Stomach (tissue), 19 donors: ENCODE measurements at places on chromosomes 7 and 10. TPM values are rescaled to one million over a fixed set of nuclear protein-coding genes. Genes with fewer than 3 reads are reported as not detected.

- no peaks in the 10 kb centered on the region for H3K36me3 ChIP-seq
- H3K27me3 ChIP-seq, result no peaks in the 10 kb centered on the region
- peaks cover 24% of the 10 kb centered on the region for H3K4me1 ChIP-seq
- H3K4me3 ChIP-seq, result peak overlapping the region; percentile 78
- peak; percentile 58 for DNase-seq
- H3K27ac ChIP-seq, result peak overlapping the region; percentile 90
Measured at GRCh38 chr7:90345595-90346335, 751 bp upstream of the GTPBP10 start.

The ODAD2 gene
- total RNA-seq, result not detected

- H3K27me3 ChIP-seq, result no peaks in the 10 kb centered on the region
- DNase-seq, result no peak
- no peak overlapping the region for H3K27ac ChIP-seq
- peaks cover 13% of the 10 kb centered on the region for H3K4me1 ChIP-seq
- no peaks in the 10 kb centered on the region for H3K36me3 ChIP-seq
Measured at GRCh38 chr10:26779176-26779860, 81.4 kb downstream of the ABI1 start.

GRCh38 chr10:118241229-118242137 is 100.6 kb downstream of the FAM204A start:
- peak; percentile 79 for DNase-seq
- no peak overlapping the region for H3K4me3 ChIP-seq
- H3K27ac ChIP-seq, result no peak overlapping the region

- H3K27ac ChIP-seq, result no peak overlapping the region
- H3K4me3 ChIP-seq, result no peak overlapping the region
- H3K4me1 ChIP-seq, result no peaks in the 10 kb centered on the region
- DNase-seq, result no peak
Measured at GRCh38 chr10:91726355-91726754, 71.9 kb upstream of the TNKS2 start.

- H3K36me3 ChIP-seq, result no peaks in the 10 kb centered on the region
- DNase-seq, result peak; percentile 39
- no peaks in the 10 kb centered on the region for H3K4me1 ChIP-seq
Measured at GRCh38 chr7:3103614-3104398, 60.1 kb upstream of the CARD11 start.

- no peak overlapping the region for H3K4me3 ChIP-seq
- no peaks in the 10 kb centered on the region for H3K36me3 ChIP-seq
- H3K4me1 ChIP-seq, result no peaks in the 10 kb centered on the region
- no peak for DNase-seq
Measured at GRCh38 chr10:109933984-109934565, 10.8 kb upstream of the XPNPEP1 start.

DNA sequence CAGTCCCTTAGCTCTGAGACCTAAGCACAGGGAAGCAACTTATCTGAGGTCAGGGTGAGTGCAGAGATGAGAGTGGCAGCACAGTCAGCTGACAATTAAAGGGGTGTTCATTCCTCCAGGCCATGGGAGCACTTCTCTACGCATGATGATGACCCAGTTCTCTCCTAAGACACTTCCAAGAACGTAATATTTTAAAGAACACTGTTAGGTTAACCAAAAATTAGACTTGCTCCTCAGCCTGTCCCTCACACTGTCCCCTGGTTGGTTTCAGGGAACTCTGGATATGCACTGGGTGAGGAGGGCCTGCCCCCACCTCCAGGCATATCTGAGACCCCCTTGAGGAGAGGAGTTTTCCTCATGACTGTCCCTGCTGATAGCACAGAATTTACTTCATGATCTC is 767.5 kb downstream of the GRID1 start:
- no peak overlapping the region for H3K27ac ChIP-seq
- H3K4me1 ChIP-seq, result no peaks in the 10 kb centered on the region

DNA sequence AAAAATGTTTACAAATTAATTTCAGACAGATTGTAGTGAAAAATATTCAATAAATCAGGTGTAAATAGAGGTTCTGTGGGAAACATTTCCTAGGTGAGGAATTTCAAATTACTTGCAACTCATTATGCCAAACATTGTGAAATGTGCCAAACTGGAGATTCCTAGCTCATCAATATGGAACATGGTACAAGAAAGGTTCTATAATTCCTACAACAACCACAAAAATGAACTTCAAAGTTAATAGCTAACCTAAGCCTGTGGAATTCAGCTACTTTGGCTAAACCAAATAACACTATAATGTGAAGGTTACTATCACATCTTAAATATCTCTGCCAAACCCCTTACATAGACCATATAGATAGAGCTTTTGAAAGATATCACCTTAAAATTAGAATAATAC is 223.3 kb upstream of the HGF start:
- H3K27me3 ChIP-seq, result no peaks in the 10 kb centered on the region
- DNase-seq, result no peak
- H3K4me3 ChIP-seq, result no peak overlapping the region
- peaks cover 13% of the 10 kb centered on the region for H3K36me3 ChIP-seq

DNA sequence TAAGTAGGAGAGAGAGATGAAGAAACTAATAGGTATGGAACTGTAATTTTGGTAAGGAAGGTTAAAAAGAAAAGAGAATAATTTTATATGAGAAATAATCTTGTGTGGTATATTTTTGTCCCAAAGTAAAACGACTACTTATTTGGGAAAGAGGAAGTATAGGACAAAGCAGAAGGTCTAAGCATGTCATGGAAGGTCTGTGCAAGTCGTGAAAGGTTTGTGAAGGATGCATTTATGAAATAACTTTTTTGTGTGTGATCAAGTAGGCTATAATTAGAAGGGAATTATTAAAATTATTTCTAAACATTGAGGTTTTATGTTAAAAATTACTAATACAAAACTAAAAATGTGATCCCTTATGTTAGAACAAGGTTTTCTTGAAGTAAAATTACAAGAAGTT is 63.3 kb downstream of the ZNF783 start:
- DNase-seq, result no peak
- H3K36me3 ChIP-seq, result no peaks in the 10 kb centered on the region
- no peaks in the 10 kb centered on the region for H3K4me1 ChIP-seq
- H3K4me3 ChIP-seq, result no peak overlapping the region
- no peak overlapping the region for H3K27ac ChIP-seq

DNA sequence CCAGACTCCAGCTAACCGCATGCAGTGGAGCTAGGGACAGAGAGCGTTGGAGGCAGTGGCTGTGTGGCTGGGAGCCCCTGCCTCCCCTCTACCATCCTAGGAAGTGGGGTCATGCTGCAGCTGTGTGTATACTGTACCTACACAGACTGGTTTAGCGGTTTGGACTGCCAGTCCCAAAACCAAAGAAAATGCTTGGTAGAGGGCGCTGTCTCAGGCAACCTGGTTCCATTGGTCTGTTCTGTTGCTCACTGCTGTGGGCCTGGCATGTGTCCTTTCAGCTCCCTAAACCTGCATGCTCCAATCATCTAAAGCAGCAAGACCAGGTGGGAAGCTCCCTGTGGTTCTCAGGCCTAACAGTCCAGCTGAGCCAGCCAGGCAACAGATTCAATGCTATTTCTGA is 4.5 kb downstream of the RBP4 start:
- no peaks in the 10 kb centered on the region for H3K27me3 ChIP-seq
- H3K4me1 ChIP-seq, result peaks cover 16% of the 10 kb centered on the region
- H3K36me3 ChIP-seq, result no peaks in the 10 kb centered on the region
- DNase-seq, result no peak

- DNase-seq, result no peak
- no peaks in the 10 kb centered on the region for H3K36me3 ChIP-seq
- no peak overlapping the region for H3K27ac ChIP-seq
- no peak overlapping the region for H3K4me3 ChIP-seq
- no peaks in the 10 kb centered on the region for H3K27me3 ChIP-seq
- H3K4me1 ChIP-seq, result peaks cover 4% of the 10 kb centered on the region
Measured at GRCh38 chr7:103063895-103064294, 10.7 kb downstream of the FBXL13 start.

- H3K36me3 ChIP-seq, result no peaks in the 10 kb centered on the region
- no peaks in the 10 kb centered on the region for H3K27me3 ChIP-seq
- DNase-seq, result no peak
Measured at GRCh38 chr7:95056107-95056739, 148.8 kb downstream of the PPP1R9A start.

DNA sequence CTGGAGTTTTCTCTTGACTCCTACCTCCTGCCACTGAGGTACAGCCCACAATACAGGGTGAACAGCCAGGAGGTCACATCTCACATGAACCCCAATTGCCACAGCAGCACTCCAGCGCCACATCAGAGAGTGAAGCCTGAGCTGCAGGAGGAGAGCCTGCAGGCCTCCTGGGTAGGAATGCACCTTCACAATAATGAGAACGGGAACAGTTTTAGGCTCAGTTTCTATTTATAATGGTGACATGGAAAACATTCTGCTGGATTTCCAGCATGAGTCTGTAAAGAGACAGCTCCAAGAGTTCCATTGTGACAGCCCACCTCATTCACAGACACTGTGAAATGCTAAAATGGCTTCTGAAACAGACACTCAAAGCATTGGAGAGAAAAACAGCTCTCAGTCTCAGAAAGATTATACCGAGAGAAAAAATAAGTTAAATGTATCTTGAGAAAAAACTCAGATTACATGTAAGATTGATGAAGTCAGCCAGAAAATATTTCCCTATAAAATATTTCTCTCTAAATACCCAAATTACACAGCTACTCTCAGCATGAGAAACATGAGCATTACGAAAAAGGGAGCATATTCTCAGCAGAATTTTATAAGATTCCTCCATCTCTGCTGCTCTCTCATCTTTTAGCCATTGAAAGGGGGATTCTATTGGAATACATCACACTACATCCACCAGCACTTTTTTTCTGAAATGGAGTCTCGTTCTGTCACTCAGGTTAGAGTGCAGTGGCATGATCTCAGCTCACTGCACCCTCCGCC is 11.3 kb downstream of the ZNF680 start:
- no peaks in the 10 kb centered on the region for H3K4me1 ChIP-seq
- H3K27ac ChIP-seq, result no peak overlapping the region
- no peak overlapping the region for H3K4me3 ChIP-seq
- no peaks in the 10 kb centered on the region for H3K27me3 ChIP-seq

The C10orf67 gene
- not detected for total RNA-seq

- peak overlapping the region; percentile 57 for H3K27ac ChIP-seq
- DNase-seq, result no peak
- H3K4me1 ChIP-seq, result no peaks in the 10 kb centered on the region
- H3K27me3 ChIP-seq, result no peaks in the 10 kb centered on the region
- no peak overlapping the region for H3K4me3 ChIP-seq
Measured at GRCh38 chr7:17233603-17234002, 64.8 kb upstream of the AHR start.

DNA sequence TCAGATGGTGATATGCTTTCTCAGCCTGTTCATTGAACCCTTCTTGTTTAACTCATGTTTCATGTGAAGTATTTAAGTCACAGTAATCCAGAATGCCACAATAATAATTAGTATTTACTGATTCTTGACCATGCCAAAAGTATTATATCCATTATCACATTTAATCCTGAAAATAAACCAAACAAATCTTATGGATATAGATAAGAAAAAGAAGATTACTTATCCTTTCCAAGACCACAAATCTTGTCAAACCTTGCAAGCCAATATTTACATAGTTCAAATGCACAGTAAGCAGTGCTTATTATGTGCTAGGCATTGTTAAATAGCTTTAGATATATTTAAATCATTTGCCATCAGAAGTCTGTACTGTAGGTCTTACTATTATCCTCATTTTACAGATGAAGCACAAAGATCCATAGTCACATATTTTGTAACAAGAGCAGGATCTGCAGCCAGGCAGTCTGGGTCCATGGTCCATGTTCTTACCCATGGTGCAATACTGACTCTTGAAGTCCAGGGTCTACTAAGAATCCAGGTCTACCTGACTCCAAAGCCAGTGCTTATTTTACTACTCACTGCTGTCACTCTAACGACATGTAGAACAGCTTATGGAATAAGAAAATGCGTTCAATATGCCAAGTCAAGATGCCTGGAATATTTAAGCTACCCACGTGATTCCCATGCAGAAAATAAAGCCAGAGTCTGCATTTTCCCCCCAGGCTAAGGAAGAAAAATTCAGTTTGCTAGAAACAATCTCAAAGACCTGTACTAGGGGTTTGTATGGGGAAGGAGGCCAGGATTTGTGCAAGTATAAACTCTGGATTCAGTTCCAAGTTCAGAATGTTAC is 984.8 kb upstream of the LRRTM3 start:
- DNase-seq, result no peak
- no peaks in the 10 kb centered on the region for H3K27me3 ChIP-seq
- H3K27ac ChIP-seq, result no peak overlapping the region

The ZNF467 gene
- 3.1 TPM for total RNA-seq

The LRGUK gene
- total RNA-seq, result not detected

The AMPH gene
- not detected for total RNA-seq

The ACTR3C gene
- total RNA-seq, result 9.4 TPM

GRCh38 chr7:128770233-128770632 is 5.4 kb downstream of the OPN1SW start:
- no peak overlapping the region for H3K4me3 ChIP-seq
- peaks cover 20% of the 10 kb centered on the region for H3K4me1 ChIP-seq
- H3K27ac ChIP-seq, result peak overlapping the region; percentile 1
- no peaks in the 10 kb centered on the region for H3K27me3 ChIP-seq

DNA sequence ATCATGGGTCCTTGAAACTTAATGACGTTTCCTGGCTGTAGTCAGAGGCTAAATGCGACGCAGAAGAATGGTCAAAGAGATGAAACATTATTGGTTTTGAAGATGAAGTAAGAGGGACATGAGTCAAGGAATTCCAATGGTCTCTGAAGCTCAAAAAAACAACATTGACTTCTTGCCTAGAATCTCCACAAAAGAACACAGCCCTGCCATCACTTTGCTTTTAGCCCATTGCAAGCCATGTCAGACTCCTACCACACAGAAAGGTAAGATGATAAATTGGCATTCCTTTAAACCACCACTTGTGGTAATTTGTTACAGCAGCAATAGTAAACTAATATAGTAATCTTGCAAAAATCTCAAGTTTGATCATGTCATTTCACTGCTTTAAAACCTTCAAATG is 109.4 kb downstream of the TMEM26 start:
- no peaks in the 10 kb centered on the region for H3K27me3 ChIP-seq
- H3K36me3 ChIP-seq, result no peaks in the 10 kb centered on the region
- no peak overlapping the region for H3K27ac ChIP-seq
- H3K4me1 ChIP-seq, result no peaks in the 10 kb centered on the region
- no peak overlapping the region for H3K4me3 ChIP-seq

The ZNF485 gene
- total RNA-seq, result 12.1 TPM

DNA sequence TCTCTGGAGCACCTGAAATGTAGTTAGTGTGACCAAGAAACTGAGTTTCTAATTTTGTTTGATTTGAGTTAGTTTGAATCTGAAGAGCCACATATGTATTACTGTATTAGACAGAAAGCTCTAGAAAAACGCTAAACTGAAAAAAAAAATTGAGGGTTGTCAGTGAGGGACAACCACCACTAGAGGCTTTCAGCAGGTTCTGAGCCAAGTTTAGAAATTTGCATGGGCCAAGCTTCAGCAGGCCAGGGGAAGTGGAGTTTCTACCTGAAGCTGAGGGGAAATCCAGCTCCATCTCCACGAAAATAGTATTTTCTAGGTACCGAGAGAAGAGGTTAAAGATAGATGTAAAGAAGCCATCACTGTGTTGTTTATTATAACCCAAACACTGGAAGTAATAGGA is 77.9 kb upstream of the PLXNA4 start:
- H3K27me3 ChIP-seq, result no peaks in the 10 kb centered on the region
- H3K4me1 ChIP-seq, result peaks cover 14% of the 10 kb centered on the region
- H3K27ac ChIP-seq, result no peak overlapping the region
- H3K4me3 ChIP-seq, result no peak overlapping the region

The RADIL gene
- total RNA-seq, result 3.0 TPM
